Activated CD4-positive, alpha-beta T cell treated with anti-CD3 and anti-CD28 coated beads, Interleukin-2, amount 50 U/mL, for 1 hour (primary cell): ENCODE measurements at places on chromosomes 6 and 20.

DNA sequence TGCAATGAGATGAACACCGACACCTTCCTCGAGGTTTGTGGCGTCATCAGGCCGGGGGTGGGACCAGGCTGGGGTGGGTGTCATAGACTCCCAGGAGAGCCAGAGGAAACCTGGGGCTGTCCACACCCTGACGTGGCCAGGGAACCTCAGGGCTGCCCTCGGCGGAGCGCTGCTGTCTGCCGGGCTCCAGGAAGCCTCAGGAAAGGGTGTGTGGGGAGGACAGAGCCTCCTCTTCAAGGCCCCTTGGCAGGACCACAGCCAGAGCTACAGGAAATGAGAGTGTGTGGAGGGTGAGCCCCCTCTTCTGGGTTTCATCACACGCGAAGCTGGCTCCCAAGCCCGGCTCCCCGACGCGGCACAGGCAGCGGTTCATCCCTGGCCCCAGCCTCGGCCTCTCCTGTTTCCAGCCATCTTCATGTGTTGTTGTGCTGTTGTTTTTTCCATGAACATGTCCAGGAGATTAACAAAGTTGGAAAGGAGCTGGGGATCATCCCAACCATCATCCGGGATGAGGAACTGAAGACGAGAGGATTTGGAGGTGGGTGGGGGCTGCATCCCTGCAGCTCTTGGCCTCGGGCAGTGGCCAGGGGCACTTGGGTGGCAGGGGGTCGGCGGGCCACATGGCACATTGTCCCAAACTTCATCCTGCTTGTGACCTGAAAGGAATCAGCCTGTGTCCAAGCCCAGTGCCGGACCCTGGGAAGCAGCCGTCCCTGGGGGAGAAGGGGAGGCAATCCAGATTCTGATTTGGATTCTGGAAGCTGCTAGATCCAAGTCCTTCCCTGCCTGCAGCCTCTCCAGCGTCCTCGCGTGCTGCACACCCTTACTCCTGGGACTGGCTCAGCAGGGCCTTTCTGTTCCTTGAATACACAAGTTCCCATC lies 6.4 kb downstream of the NPEPL1 start:
- no peak for DNase-seq

DNA sequence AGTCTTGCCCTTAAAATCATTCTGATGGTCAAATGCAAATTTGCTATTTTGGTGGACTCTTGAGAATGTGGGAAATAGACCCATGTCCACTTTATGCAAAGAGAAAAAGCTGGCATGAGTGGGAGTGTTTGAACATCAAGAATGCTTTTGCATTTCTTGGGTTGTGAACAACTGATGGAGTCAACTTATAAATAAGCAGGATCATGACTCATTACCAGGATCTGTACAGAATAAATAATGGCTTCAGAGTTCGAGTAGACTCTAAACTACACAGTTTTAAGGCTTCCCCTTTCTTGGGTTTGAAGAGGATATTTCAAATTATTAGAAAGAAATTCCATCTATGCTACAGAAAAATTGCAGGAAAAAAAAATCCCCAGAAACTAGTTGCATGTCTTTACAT lies 195.5 kb downstream of the EYA4 start:
- no peak for DNase-seq

DNA sequence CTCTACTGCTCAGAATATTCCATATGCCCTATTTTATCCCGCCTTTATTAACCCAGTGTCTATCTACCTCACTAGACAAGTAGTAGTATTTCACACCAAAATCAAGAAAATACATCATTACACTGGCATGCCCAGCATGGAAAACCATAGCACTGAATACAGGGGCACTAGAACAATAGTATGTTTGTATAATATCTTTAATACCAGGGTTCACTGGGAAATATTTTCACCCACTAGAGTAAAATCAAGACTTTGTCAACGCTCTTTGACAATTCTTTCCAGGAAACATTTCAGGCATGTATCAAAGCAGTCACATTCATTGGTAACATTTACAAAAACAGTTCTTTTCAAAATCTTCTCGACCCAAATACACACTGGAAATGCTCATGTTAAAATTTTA lies 119.3 kb upstream of the BEND6 start:
- DNase-seq, result no peak

DNA sequence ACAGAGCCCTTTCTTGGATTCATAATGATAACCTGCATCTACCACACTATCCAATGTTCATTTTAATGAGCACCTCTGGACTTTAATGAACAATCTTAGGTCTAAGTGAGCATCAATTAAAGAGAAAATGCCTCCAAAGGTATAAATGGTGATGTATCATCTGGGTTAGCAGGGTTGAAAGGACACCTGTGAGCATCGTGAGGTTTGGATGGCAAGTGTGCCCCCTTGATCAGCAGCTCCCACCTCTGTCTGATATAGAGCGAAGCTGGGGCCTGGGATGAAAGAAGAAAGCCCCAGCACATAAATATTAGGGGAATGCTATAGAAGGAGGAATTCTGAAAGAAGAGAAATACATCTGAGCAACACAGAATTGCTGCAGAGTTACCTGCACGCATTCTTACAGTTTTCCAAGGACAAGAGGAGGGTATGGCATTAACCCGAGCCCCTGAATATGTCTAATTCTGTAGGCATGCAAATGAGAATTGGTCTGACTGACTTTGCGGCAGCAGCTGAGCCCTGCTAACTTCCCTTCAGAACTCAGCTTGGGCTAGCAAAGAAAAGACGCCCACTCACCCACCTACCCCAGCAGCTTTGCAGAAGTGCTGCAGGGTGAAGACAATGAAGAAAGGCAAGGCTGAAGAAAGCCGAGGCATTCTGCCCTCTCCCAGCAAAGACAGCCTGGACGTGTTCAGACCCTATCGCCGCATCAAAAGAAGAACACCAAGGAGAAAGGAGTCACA lies 136.2 kb downstream of the GMPR start:
- no peak for DNase-seq

DNA sequence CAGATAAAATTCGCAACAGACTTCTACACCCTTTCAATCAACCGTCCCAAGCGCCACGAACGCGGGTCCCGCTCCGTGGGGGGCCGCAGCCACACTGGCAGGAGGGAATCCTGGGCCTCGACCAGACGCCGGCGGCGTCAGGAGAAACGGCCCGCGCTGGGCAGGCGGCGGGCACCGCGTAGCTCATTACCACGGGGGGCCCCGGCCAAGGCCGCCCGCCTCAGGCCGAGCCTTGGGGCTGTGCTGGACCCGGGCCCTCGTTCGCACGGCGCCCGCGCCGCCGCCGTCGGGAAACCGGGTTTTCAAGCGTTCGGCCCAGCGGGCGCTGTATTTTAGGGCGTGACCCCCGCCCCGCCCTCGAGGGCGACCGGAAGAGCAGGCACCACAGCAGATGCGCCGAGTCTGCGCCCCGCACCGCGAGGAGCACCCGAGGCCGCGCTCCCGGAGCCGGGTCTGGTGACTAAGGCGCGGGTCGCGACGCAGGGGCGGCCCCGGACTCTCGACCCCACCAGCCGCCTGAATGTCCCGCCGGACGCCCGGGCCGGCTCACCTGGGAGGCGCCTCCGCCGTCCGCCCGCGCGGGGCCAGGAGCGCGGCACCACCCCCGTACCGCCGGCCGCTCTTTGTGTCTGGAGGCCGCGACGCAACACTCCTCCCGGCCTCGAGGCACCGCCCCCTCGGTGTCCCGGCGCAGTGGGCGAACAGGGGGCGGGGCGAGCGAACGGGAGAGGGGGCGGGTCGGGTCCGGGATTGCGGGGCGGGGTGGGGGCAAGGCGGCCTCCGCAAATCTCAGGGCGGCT lies at the start of gene NINL:
Gene NINL, minus strand, starts transcription at position 627 of the 800 bp plus-strand sequence. CDS start 58,944 bp downstream, outside the sequence.
- DNase-seq, result peak; percentile 30

DNA sequence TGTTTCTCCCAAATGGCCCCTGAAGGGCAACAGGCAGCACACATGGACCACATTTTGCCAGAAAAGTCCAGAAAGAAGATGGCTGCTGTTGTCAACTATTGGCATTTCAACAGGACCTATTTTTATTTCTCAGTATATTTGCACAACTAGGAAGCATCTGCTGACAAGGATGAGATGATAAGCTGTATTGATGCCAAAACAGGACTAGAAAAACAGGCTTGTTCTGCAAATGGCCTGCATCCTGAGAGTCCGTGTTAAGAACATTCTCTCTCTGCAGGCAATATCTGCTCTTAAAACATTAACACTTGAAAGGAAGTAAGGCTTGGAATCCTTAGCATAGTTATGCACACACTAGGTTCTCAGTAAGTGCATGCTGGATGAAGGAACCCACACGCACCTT lies 283.7 kb downstream of the ESR1 start:
- DNase-seq, result no peak

DNA sequence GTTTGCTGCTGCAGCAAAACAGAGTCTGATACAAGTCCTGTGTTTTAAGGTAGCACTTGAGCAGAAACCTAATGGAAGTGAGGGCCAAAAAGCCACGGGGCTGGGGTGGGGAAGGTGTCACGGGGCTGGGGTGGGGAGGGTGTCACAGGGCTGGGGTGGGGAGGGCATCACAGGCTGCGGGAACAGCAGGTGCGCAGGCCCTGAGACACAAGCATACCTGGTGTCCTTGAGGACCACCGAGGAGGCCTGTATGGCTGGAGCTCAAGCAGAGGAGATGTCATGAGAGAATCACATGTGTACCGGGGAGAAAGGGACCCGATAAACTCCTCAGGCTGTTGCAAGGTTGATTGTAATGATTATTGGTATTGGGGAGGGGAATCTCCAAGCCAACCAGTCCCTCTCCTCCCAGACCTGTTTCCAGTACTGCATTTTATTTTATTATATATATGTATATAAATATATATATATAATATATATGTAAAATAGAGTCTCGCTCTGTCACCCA lies 13.6 kb upstream of the SPO11 start:
- no peak for DNase-seq
